T-helper 1 cell (primary cell): ENCODE measurements at places on chromosomes 1 and 21.
A peak's percentile ranks its signal among the peaks of the same experiment; 100 is the strongest.

GRCh38 chr1:226690460-226690982 is 48.6 kb downstream of the ITPKB start:
- peak; percentile 44 for DNase-seq

- no peak for DNase-seq
Measured at GRCh38 chr1:171610385-171610784, 11.7 kb upstream of the MYOCOS start.

DNA sequence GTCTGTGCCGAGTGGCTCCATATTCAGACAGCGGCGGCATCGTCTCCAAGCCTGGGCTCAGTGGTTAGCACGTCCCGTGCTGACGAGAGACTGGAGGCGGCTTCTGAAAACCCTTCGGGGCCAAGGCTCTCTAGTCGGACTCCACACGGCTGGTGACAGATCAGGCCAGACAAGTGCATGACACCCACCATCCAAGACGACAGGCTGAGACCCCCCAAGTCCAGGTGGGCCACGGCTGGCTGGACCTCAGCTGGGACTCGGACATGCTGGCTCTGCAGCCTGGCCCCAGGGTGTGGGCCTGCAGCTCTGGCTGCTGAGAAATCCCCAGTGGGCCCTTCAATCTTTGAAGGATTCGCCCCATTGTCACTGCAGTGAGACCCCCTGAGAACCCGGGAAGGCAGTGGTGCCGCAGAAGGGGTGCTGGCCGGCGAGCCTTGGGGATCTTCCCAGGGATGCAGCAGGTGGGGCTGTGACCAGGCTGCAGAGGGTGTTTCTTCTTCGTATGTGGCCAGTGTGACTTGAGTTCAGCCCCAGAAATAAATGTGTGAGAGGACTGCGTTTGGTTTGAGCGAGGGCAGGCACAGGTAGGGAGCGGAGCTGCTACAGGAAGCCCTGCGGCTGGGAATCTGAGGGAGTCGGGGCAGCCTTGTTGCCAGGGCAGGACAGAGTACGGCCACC is 15.9 kb upstream of the SLC19A1 start:
- DNase-seq = no peak

DNA sequence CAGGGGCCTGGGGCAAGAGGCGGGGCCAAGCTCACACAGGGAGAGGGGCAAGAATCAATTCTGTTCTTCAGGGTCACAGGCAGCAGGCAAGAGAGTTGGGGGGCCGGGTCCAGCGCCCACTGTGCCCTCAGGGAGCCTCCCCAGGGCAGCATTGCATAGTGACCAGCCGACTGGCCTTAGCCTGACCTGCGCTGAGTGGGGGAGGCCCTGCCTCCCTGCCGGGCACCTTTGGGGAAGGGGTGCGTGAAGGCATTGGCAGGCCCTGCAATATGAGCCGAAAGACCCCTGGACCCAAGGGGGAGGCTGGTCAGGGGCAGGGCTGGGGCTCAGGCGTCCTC is 12.2 kb downstream of the SCNN1D start:
- DNase-seq = no peak

DNA sequence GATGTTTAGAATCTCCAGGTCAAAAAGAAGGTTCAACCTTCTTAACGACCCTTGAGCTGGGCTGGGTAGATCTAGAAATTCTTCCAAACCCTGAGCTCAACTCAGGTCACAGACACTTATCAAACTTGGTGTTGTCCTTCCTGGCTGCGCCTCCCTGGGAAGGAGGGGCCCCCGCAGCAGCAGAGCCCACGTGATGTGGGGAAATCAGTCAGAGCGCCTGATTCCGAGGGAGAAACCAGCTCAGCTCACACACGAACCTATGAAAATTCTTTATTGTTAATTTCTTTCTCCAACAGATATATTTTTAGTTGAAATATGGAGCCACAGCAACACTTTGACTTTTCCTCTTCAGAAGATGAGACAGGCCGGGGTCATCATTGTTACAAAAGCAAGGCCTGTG is 24.3 kb upstream of the CLSTN1 start:
- no peak for DNase-seq

DNA sequence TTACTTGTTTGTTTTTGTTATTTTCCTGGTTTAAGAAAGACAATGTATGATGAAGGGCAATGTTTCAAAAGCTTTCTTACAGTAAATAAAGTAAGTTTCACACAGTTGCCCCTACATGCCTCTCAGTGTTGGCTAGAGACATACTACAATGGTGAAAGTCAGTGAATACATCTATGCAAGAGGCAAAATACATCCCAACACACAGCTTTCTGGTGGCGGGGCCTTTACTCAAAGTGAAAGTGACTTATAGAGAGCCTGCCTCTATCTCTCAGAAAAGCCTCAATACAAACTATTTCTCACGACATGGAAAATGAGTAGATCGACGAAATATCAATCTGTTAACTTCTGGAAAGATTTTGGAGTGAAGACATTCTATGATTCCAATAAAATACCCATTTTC is 122.3 kb downstream of the SLC30A10 start:
- DNase-seq = no peak

- no peak for DNase-seq
Measured at GRCh38 chr1:165893507-165893906, 66.1 kb downstream of the UCK2 start.

GRCh38 chr1:222168621-222169020 is 379.3 kb downstream of the HHIPL2 start:
- no peak for DNase-seq

- DNase-seq = no peak
Measured at GRCh38 chr1:230892018-230892491, 23.7 kb upstream of the C1orf198 start.

- no peak for DNase-seq
Measured at GRCh38 chr1:114831276-114831994, 23.2 kb upstream of the SYCP1 start.

DNA sequence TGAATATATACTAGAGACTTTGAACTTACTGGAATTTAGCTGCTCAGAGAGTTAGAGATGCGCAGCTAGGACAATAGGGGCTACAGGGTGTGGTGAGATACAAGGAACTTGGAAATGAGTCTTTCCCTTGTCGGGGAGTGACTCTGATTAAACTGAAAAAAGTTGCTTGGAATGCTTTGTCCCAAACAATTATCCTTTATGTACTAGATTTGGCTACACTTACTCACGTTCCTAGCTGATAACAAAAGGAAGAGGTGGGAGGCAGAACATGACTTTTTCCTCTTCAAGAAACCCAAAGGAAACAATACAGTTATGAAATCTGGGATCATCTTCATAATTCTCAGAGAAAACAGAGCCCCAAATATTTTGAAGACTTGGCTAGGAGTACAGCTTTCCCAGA is 6.9 kb upstream of the CGN start:
- DNase-seq = no peak

DNA sequence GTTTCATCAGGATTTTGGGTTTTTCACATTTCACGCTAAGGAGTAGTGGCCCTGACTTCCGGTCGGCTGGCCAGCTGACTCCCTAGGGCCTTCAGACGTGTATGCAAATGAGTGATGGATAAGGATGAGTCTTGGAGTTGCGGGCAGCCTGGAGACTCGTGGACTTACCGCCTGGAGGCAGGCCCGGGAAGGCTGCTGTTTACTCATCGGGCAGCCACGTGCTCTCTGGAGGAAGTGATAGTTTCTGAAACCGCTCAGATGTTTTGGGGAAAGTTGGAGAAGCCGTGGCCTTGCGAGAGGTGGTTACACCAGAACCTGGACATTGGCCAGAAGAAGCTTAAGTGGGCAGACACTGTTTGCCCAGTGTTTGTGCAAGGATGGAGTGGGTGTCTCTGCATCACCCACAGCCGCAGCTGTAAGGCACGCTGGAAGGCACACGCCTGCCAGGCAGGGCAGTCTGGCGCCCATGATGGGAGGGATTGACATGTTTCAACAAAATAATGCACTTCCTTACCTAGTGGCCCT is 23.1 kb upstream of the TNFRSF1B start:
- no peak for DNase-seq

- DNase-seq = no peak
Measured at GRCh38 chr1:153597206-153597605, 15.7 kb downstream of the S100A16 start.

DNA sequence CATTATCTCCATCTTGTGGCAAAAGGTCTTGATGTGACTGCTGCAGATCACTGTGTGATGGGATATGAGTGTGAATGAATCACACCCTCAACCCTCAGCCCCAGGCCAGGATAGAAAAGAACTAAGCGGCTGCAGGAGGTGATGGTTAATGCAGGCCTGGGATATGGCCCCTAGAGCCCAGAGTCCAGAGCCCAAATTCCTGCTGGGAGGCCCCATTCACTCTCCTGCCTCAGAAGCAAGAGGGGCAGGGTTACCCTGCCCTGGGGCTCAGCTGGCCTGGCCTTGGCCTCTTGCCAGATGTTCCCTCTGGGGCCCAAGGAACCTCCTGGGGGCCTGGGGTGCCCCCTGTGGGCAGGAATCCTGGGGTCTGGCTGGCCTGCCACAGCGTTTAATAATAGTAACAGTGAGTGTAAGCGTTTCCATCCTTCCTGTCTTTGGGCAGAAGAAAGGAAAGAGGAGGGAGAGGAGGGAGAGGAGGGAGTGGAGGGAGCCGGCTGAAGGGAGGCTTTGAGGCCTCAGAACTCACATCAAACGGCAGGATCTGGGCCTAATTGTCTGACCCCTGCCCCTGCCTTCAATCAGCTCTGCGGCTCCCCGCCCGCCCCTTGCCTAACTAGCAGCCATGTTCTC is 26.2 kb downstream of the DMAP1 start:
- DNase-seq = no peak

DNA sequence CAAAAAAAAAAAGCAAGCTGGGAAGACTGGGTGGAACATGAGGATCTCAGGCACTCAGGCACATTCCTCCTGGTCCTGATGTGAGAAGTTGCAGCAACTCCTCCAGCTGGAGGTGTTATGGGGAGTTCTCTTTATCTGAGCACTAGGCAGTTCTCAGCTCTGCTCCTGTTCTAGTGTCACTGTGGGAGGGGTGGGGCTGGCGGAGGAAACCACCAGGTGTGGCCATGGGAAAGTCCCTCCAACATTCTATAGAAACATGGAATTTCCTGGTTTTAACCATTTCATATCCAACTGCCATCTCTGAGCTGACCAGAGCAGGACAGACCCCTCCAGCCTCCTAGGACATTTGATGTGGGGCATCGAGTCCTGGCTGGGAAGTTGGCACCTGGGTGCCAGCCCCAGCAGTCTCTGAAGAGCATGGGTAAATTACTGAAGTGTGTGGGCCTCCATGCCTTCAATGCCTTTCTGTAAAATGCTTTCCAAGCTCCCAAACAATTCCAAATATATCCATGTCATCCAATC is 804 bp upstream of the IKBKE start:
- peak; percentile 22 for DNase-seq

DNA sequence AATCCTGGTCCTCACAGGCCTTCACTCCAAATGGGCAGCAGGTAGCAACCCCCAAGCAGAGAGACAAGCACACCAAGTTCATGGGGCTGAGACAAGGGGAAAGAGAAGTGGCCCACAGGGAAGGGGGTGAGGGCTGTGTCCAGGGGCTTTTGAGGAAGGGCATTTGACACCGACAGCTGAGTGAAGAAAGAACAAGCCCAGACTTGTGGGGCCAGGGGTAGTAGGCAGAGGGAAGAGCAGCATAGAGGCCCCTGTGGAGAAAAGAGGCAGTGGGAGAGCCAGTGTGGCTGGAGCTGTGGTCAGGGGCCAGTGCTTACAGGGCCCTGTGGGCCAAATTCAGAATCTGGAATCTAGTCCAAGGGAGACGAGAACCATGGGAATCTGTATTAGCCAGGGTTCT is 85.4 kb downstream of the IGSF21 start:
- DNase-seq = no peak

DNA sequence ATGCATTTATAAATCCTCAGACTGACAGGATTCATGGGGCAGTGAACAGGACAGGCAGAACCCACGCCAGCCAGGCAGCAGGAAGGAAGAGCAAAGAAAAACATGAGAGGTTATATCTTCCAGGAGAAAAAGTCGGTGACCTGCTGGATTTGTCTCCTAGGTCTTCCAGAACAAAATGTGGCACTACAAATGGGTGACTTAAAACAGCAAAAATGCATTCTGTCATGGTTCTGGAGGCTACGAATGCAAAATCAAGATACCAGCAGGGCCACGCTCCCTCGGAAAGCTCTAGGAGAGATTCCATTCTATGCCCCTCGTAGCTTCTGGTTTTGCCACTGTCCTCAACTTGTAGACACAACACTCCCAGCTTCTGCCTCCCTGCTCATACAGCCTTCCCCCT is 63.4 kb downstream of the PSMG1 start:
- no peak for DNase-seq

GRCh38 chr1:28112388-28113241 is 24.2 kb upstream of the EYA3 start:
- DNase-seq = no peak

DNA sequence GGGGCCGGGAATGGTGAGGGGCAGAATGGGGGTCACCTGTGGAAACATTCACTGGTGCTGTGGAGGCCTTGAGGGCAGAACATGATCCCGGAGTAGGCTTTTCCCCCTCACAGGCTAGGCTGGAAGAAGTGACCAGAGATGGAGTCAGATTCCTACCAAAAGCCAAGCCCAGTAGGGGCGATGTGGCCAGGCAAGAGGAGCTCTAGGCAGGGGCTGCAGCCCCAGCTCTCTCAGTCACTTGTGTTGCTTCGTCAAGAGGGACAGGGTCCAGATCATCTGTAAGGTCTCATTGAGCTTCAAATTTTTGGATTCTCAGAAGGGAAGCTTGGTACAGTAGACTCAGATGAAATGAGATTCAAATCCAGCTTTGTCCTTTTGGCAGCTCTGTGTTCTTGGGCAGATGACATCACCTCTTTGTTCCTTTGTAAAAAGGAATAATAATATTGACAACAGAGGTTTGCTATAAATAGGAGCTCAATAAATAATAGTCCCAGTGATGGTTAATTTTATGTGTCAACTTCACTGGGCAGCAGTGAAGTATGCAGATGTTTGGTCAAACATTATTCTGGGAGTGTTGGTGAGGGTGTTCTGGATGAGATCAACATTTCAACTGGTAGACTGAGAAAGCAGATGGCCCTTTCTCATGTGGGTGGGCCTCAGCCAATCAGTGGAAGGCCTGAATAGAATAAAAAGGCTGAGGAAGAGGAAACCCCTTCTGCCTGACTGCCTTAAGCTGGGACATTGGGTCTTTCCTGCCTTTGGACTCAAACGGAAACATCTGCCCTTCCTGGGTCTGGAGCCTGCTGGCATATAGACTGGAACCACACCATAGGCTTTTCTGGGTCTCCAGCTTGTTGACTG is 324.7 kb upstream of the USP24 start:
- no peak for DNase-seq

DNA sequence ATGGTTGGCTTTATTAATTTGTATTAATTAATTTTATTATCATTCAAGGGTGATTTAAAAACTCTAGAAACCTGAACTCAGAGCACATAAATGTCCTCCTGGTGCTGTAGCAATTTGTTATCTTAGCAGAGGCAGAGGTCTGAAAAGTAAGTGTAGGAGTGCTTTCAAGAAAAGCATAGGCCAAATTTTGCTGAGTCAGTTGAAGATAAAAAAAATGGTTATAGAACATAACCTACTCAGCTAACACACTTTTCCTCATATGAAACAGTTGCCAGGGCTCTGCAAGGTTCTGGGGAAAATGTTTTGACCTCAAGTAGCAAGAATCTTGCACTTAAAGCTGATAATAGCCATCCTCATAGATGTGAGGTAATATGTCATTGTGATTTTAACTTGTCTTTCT is 53.5 kb upstream of the CHODL start:
- DNase-seq = no peak
